ENCODE measurements at places on chromosomes 5 and 9.

GRCh38 chr5:59874675-59875074 lies 18.9 kb downstream of the PDE4D start:
- DNase-seq, result no peak

DNA sequence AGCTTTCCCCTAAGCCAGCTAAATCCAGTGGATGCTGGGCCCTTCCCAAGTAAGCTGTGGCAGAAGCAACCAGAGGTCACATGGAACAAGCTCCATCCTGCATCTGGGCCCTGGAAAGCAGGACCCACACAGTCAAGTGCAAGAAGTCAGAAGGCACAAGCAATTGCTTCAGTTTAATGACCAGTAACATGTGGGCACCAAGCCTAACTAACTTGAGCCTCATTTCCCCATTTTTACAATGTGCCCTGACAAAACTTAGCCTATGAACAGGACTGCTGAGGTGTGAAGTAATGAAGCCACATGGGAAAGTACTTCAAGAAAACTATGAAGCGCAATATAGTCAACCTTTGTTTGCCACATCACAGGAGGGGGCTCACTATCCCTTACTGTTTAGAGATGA lies 90.5 kb downstream of the TLE1 start:
- no peak for DNase-seq

GRCh38 chr9:84978661-84979060 lies 309.1 kb downstream of the NTRK2 start:
- no peak for DNase-seq

DNA sequence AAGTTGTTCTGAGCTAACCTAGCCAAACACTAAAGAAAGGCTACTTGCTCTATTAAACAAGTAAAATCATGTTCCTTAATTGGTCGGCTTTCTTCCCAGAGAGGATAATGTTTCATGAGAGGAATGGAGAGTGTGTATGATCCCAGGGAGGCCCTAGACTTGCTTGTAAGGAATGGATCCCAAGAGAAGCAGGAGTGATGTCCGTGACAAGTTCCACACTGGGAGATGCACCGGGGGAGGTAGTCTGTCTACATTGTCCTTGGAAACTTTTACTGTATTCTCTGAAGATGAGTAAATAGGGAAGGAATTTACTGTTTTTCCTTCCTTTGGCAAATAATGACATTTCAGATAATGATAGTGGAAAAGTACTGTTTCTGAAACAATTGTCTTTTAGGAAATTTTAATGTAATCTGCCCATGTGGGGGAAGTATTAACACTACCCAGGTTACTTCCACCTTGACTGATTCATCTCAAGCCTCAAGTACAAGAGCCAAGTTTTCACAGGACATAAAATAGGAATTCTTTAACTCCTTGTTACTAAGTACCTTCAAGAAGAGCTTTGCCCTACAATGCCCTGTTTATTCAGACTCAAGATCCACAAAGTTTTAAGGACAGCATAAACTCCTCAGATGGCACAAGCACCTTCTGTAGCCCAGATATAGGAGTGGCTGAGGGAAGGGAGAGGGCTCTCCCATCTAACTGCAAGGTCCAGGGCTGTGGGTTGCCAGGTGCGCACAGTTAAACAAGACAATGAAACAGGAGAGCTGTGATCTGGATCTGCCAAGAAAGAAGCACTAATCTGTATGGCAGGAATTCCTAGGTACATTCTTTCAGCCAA lies 152.1 kb downstream of the GNA14 start:
- DNase-seq, result no peak

- DNase-seq, result no peak
Observed at GRCh38 chr9:93645149-93645889, 68.9 kb downstream of the PHF2 start.

- DNase-seq, result no peak
Observed at GRCh38 chr5:25362799-25363198, 718.0 kb upstream of the CDH10 start.
